ENCODE measurements at places on chromosomes 12 and 14.

GRCh38 chr14:61678975-61679374 lies 16.3 kb upstream of the HIF1A start:
- DNase-seq: no peak

- peak; percentile 44 for DNase-seq
Measured at GRCh38 chr12:52849511-52849910, 717 bp upstream of the KRT78 start.

DNA sequence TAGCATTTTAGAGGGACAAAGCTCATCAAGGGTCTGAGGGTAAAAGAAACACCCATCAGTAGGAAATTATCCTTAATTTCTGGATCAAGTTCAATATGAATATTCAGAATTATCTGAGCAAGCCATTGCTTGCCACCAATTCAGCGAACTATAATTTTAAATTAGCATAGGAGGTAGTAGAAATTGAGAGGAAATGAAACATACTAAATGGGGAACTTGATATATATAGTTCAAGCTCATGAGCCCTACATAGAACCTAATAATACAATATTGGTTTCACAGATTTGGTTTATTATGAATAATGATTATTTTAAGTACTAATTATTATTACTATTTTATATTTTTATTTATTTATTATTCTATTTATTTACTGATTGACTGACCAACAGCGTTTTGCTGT lies 42.1 kb upstream of the GXYLT1 start:
- DNase-seq: no peak

- DNase-seq: no peak
Measured at GRCh38 chr12:50088577-50089335, 3.6 kb downstream of the SMARCD1 start.

DNA sequence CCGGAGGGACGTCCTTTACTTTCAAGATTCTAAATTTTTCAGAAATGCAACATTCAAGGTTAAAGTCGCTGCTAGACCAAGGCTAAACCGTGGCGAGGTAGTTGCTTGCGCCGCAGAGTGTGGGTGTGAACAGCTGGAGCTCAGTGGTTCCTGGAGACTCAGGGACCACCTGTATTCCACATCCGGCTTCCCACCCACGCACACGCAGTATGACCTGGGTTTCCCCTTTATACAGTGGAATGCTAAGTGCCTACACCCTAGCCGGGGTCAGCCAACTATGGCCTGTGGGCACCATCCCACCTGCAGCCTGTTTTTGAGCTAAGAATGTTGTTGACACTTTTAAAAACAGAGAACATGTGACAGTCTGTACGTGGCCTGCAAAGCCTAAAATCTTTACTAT lies 42.9 kb upstream of the TESC start:
- DNase-seq: no peak

DNA sequence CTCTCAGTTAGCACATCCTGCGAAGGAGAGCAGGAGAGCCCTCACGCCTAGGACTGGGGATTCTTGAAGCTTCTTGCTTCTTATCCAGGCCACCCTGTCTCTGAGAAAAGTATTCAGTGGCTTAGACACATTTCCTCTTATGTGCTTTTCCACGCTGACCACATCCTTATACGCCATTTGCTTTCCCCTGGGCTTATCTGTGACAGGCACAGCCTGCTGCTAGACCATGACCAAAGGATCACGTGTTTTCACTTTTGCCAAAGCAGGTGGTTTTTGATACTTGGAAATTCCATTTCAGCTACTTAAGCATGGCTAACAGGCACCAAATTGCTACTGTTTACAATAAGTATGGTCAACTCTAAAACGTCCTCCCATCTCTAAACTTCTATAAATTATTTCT lies 587.4 kb downstream of the AACS start:
- DNase-seq: no peak

DNA sequence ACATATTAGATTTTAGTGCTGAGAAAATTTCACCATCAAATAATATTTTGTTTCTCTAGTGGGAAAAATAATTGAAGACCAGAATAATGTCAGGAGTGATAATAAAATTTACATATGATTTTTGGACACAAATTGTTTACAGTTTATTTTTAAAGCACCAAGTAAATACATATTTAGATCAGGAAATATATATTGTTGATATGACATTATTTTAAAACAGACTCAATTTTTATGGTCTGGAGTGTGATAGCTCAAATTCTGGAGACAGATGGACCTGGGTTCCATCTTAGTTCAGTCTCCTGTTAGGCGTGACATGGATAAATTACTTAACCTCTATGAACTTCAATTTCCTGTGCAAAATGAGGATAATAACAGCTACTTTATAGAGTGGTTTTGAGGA lies 135.4 kb downstream of the TPH2 start:
- DNase-seq: no peak

- DNase-seq: no peak
Measured at GRCh38 chr14:24911324-24912109, 138.4 kb downstream of the STXBP6 start.

DNA sequence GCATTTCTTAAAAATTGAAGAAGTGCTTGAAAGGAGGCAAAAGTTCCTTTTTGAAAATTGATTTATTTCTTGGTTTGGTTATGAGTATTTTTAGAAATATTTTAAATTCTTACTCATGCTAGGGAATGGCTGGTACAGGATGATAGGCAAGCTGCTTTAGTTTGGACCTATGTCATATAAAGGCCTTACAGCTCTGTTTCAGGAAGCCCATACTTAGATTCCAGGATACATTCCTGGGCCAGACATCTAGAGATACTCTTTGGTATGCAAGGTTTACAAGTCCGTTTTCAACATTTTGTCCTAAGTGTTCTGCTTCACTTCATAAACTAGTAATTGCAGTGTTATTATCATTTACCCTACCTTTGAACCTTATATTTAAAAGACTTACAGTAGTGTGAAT lies 186.8 kb downstream of the FUT8 start:
- DNase-seq: no peak

- DNase-seq: no peak
Measured at GRCh38 chr14:104957146-104958113, 20.7 kb downstream of the AHNAK2 start.

DNA sequence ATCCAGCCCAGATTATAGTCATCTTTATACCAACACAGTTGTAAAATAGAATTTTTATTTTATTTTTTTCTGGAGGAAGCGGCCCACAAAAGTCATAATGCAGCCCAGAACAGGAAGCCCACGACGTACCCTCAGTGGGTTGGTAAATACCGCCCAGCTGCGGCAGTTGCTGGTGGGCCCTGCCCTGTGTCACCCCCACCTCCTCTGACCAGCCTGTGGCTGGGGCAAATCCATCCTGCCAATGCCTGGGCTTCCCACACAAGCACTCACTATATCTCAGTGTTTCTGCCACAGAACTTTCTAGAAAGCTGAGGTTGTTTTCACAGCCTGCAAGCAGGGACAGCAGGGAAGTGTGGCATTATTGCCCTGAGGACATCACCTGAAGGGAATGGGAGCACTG lies 171.4 kb upstream of the GSC start:
- no peak for DNase-seq

GRCh38 chr14:68409387-68409786 lies 383.5 kb downstream of the ZFP36L1 start:
- no peak for DNase-seq

- no peak for DNase-seq
Measured at GRCh38 chr12:100919116-100919515, 124.5 kb downstream of the ANO4 start.

GRCh38 chr14:69153873-69154270 lies 953 bp upstream of the DCAF5 start:
- no peak for DNase-seq

All from chondrocyte (in vitro differentiated cells).